ENCODE measurements at places on chromosomes 11 and 22.
A peak's percentile ranks its signal among the peaks of the same experiment; 100 is the strongest.

DNA sequence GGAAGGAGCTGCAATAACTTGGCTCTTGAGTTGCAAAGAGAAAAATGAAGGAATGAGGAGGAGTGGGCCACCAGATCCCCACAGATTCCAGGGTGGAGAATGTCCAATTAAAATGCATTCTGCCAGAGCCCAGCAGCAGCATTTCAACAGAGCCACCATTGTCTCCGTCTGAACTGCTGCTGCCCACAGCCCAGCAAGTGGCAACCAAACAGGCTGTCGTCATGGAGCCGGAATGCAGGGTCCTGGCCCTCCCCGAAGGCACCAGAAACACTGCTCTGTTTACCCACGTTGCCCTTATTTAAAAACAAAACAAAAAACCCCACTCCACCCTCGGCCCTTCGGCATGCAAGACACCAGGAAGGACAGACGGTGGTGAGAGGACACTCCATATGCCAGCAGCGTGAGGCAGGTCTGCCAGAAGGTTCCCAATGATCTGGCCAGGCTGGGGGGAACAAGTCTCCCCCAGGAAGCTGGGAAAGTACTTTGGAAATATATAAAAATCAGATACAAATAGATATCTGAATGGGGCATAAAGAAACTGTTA is 32.5 kb downstream of the PLEKHA7 start:
- DNase-seq, result no peak

GRCh38 chr22:30575859-30576258 is 1.4 kb upstream of the GAL3ST1 start:
- no peak for DNase-seq

DNA sequence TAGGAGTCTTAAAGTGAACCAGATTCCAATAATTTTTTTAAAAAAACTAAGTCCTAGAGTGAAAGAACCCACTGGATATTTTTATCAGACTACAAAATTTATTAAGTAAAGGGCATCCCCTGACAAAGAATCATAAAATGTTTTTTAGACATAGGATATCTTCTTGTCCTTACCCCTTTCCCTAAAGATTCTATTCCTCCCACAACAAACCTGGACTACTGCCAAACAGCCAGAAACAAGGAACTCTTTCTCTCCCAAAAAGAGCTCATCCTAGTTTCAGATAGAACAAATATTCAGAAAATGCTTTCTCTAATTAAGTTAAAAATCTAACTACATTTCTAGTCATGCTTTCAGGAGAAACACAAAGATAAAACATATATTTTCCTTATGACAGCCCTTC is 327.1 kb downstream of the FAM181B start:
- no peak for DNase-seq

GRCh38 chr22:22480940-22481339 is 27.6 kb downstream of the ZNF280B start:
- no peak for DNase-seq

- no peak for DNase-seq
Observed at GRCh38 chr11:8097926-8098325, 16.9 kb downstream of the TUB start.

DNA sequence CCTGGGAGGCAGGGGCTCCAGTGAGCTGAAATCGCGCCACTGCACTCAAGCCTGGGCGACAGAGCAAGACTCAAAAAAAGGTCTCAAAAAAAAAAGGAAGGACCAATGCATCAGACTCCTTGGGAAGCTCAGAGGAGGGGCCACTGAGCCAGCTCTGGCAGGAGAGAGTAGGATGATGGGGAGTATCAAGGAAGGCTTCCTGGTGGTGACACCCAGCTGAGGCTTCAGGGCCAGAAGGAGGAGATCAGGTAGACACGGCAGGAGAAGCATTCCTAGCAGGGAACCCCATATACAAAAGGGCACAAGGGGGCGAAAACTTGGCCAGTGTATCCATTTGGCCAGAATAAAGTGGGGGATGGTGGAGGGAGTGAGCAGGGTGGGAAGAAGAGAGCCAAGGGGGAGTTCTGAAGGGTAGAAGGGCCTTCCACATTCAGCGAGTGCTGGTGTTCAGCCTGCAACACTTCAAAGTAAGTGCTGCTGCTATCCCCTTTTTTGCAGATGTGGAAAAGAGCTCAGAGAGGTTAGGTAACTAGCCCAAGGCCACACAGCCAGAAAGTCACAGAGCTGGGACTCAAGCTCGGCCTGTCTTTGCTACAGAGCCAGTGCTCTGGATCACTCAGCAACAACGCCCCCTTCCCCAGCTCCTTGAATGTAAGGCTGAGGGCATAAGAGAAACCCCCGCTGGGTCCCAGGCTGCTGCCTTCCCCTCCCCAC is 5.3 kb upstream of the RHOD start:
- no peak for DNase-seq

GRCh38 chr11:119472186-119472855 is 49.3 kb upstream of the THY1 start:
- DNase-seq, result no peak

DNA sequence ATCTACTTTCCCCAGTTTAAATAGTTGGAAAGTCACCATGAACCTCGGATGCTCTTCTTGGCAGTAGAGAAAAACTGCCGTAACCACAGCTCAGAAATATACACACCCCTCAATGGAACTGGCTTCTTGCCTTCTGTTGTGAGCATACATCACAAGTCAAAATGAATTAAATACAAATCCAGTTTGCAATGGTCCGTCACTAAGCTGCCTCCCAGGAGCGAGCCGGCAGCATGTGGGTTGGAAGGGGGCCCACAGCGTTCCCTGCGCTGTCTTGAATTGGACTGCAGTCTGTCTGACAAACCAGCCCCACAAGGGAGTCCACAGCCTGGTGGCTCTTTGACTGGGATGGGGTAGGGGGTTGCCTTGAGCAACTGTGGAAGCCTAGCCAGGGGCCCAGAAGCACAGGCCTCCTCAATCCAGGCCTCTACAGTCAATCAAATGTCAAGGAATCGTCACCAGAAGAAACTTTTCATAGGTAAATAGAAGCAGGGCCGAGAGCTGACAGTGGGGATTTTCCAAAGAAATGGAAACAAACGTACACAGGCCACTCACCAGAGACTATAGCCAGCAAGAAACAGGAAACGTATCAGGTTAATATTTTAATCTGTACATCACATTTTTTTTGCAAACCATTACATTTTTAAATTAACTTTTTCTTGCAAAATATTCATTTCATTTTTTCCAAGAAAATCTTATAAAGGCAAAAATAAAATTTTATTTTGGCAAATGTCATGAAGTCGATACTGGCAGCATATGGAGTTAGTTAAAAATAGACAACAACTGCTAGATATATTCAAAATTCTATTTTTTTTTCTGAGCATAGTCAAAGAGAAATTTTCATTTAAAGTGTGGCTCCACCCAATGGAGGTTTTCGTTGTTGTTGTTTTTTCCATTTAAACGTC is 38.5 kb downstream of the C11orf58 start:
- DNase-seq, result peak; percentile 65

GRCh38 chr11:65047581-65048422 is 6.8 kb downstream of the SAC3D1 start:
- no peak for DNase-seq

DNA sequence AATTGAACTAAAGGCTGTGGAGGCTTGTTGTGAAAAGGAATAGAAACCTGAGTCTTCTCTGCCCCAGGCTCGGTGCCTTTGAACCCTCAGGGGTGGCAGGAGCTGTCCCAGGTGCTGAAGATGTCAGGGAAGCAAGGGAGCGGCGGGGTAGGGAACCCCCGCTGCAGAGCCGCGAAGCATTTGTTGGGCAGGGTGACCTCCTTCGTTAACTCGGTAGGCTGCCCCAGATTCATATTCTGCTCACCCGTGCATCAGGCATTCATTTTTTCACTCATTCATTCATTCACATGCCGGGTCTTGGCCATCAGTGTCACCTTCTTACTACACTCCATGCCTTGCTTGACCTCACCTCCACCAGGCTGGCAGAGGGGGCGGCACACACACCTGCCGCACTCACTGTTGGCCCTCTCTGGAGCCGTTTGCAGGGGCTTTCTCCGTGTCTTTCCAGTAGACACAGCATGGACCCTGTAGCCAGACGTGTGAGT is 618.9 kb downstream of the BRD1 start:
- no peak for DNase-seq

DNA sequence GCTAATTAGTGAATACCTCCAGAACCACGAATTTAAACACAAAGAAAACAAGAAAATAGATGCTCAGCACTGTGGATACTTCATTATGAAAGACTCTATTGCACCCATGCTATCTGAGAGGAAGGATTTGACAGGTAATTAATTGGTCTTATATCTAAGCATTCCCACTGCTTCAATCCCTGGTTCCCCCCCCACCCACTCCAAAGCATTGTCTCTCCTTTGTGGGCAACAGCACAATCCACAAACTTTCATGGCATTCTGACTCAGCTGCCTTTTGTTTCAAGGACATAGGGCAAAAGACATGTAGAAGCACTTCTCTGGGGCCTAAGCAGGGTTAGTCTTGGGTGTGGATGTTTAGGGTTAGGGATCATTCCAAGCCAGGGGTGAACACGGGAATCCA is 551.4 kb downstream of the BUD13 start:
- DNase-seq, result no peak

- DNase-seq, result no peak
Observed at GRCh38 chr22:43126501-43127165, 16.1 kb downstream of the BIK start.

- DNase-seq, result no peak
Observed at GRCh38 chr11:7677071-7677470, 3.8 kb upstream of the CYB5R2 start.

- no peak for DNase-seq
Observed at GRCh38 chr22:44586351-44586990, 88.4 kb upstream of the RTL6 start.

- DNase-seq, result no peak
Observed at GRCh38 chr22:47196881-47197772, 434.7 kb downstream of the TBC1D22A start.

DNA sequence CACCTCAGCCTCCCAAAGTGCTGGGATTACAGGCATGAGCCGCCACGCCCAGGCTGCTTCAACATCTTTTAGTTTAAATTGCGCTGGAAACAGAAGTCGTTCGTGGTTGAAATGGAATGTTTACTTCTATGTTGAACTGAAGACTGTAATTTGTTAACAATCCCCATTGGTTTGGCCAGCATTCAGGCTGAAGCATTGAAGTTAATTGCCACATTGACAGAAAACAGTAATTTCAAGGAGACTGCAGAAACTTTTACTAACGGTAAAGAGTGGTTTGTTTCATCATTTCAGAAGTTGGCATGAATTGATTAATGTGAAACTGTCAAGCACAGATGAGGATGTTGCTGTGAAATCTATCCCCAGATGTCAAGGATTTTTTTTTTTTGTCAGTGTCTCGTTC is 14.2 kb downstream of the AP5B1 start:
- no peak for DNase-seq
